Stimulated activated CD4-positive, alpha-beta T cell treated with anti-CD3 and anti-CD28 coated beads, Interleukin-15, amount 100 ng/mL, for 1 hour (primary cell): ENCODE measurements at places on chromosomes 7 and 10.

GRCh38 chr7:84247591-84247990, 53.0 kb upstream of the SEMA3A start:
- DNase-seq, result no peak

- DNase-seq, result no peak
Observed at GRCh38 chr10:52609071-52609470, 163.5 kb downstream of the MBL2 start.

DNA sequence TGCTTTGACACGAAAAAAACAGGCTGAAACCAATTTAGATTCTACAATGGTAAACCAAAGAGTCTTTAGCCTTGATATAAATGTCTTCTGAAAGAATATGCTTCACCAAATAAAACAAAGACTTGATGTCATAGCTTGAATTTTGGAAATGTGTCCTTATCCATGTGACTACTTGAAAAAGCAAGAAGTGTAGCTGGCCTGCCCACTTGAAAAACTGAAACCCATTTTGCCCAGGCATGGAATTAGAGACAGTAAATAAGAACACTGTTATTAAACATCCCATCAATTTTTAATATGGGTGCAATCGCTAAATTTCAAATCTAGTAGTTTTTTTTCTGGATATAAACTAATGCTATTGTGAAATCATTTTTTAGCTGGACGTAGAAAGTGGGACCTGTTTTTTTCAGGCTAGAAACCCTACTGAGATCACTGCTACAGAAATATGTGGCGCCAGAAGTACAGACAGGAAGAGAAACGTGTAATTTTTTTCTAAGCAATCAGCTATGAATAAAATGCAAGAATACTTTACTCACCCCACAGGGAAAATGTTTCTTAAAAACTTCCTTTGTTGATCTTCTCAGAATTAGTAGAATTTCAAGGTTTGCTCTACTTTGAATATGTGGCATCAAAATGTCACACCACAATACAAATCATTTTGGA, 56.7 kb downstream of the PIP4K2A start:
- DNase-seq, result no peak

DNA sequence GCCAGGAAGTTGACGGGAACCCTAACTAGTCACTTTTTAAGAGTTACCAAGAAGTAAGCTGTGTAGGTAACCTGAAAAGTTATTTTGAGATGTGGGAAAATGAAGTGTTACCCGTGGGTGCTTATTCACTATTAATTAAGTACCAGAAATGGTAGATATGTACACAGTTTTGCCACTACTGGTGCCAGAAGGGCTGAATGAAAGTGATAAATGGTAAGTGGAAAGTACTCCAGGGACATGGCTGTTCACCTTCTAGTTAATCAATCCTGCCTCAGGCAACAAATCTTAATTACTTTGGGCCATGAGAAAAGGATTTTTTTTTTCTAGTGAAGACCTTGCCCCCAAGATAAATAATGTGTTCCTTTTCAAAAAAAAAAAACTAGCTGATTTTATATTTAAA, 15.8 kb downstream of the NET1 start:
- no peak for DNase-seq

DNA sequence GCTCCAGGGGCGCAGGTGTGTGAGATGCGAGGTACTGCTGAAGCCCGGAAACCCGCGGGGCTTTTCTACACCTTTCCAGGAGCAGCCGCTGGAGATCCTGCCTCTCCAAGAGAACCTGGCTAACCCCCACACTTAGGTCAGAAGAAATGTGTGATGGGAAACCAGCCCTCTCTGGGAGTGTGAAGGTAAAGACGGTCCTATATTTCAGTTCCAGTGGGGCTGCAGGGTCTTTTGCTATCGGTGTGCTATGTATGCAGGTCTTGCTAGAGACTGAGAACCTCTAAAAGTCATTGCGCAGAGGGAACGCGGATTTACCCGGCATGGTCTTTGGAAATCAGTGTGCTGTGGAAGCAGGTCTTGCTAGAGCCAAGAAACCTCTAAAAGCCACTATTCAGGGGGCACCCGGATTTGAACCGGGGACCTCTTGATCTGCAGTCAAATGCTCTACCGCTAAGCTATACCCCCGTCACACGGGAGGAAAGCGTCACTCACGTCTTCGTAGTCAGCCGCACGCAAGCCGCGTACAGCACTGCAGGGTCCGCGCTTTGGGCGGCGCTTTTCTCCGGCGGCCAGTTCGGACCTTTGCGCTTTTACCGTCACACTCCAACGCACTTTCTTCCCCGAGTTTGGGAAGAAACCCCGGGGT, 46.0 kb downstream of the ZNF777 start:
- DNase-seq, result no peak

- DNase-seq, result no peak
Observed at GRCh38 chr10:30594077-30594476, 35.5 kb downstream of the LYZL2 start.

- DNase-seq, result no peak
Observed at GRCh38 chr7:1843921-1844335, 173.9 kb downstream of the ELFN1 start.

DNA sequence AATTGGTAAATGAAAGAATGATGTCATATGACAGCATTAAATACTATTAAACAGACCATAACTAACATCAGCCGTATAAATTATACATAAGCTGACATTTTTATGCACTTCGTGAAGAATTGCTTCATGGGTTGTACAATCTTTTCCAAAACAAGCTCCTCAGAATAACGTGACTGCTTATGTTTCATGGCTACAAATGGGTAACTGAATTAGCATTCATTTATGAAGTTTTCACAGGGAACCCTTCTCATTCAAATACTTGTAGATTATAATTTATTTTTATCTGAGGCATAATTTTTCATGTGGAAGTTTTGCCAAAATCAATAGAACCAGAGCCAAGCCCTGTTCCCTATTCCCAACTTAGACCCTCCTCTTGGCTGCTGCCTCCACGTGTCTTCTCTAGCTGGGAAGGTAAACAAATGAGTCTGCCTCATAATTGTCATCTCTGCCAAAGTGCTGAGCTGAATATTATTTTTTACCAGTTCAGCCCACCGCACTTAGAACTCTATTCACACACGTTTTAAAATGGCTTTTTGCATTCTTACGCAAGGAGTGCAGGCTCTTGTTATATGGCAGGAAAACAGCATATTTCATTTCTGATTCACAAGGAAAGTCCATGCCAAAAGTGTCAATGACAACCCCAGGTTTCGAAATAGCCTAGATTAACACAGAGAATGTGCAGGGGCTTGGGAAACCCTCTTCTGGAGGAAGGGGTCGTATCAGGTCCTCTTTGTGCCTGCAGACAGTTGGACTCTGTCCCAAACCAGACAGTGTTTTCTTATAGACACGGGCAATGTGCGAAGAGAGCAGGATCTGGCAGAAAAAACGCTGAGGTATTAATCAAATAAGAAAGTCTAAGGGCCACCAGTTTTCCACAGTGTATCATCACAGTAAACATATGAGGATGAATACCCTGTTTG, 370.7 kb upstream of the MGMT start:
- DNase-seq, result no peak

GRCh38 chr7:6730343-6730633, 23.5 kb upstream of the ZNF12 start:
- DNase-seq, result no peak

DNA sequence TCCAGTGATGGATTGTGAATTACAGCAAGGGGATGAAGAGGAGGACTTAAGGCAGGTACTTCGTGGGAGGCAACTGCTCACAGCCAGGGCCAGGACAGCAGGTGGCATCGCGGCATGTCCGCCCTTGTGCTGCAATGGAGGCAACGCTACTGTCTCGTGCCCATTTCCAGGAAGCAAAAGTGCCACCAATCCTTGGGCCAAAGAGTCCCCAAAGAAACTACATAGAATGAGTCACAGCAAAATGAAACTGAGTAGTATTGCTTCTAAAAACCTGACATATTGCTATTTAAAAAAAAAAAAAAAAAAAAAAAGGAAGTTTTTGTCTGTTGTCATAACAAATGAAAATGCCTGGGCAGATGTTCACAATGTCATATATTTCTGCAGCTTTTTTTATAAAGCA, 46.6 kb downstream of the RSU1 start:
- DNase-seq, result no peak

DNA sequence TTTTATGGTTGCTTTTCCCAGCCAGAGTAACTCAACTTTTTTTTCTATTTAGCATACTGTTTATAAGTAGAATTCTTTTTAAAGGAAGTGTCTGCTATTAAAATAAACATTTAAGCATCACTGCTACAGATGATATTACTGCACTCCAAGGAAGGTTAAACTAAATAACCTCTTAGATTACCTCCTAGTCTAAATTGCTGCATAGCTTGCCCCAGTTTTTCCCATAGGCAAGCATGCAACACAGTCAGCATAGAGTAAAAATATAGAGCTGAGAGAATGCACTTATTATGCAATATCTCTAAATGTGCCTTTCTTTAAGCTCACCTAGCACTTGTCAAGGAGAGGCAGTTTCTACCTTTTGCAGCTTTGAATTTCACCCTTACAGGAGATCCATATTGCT, 1392.4 kb upstream of the CELF2 start:
- no peak for DNase-seq

DNA sequence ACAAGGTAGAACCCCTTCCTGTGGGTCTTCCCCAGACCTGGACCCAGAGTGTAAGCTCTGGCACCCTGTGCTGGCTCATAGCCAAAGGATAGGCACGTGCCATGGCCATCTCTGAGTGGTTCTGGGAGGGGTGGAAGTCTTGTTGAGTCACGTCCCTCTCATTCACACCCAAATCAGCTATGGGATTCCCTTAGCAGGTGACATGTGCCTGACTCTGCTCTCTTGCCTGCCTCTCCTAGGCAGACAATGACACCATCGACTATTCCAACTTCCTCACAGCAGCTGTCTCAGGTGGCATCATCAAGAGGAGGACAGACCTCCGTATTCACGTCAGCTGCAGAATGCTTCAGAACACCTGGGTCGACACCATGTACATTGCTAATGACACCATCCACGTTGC, 59.8 kb downstream of the C10orf120 start:
- no peak for DNase-seq
